ENCODE measurements at places on chromosomes 12 and 14.

DNA sequence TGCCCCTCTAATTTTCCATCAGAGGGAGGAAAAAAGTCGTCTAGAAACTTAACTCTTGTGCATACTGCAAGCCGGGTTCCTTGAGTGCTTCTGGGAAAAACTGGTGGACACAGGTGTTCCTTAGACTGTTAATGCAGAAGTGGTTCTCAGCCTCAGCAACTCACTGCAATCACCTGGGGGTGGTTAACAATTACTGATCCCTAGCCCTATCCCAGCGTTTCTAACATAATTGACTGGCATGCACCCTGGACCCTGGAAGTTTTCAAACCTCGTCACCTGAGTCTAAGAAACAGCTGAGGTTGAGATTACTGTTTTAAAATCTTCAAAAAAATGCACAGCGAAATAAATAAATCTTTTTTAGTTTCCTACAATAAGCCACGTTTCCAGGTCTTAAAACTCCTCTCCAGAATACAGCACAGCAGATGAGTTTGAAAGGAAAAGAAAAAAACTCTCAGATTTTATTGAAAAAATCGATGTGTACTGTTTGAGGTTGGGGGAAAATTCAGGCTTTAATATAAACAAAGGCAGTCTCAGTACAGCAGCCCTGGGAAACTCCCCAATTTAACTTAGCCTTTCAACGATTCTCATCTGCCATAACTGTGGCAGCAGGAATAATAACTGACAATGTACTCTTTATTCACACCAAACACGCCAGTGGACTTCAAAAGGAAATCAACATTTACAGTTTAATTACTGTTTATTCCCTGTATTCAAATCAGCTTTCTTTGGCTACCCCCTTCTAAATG lies 45.4 kb downstream of the PHLDA1 start:
- DNase-seq = no peak

DNA sequence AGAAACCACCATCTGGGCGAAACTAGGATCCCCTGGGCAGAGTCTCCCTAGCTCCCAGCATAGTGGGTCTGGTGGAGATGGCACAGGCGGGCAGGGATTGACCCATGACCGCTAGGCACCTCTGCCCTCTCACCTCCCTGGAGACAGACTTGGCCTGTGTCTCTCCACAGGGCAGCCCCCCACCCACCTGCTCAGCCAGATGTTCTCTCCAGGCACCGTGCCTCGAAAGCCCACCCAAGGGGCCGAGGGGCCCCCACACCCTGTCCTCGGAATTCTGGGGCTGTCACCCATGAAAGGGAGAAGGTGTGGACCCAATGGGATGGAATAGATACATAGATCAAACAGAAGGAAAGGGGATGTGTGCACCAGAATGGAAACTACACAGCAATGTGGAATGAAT lies 229.1 kb upstream of the RTL1 start:
- DNase-seq = no peak

DNA sequence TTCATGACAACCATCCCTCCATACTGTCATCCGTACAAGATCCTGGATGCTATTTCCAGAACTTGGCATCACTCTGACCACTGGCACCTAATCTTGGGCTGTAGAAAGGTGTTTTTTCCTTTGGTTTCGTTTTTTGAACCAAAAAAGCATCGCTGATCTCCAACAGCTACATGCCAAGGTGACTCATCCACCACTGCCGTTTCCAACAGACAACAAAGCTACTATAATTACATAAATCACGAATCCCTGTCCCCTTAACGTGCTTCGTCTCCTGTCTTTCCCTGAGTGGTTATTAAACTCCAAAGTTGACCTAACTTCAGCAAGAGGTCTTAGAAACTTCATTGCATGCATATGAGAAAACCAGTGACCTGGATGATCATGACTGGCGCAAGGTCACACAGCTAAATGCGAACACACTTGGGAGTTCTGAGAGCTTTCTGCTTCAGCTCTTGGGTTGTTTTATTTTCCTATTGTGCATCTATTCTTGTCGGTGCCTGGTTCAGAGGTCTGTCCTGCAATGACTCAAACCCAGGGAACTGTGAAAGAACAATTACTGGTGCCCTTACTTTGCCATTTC lies 99.9 kb downstream of the PPM1H start:
- no peak for DNase-seq

DNA sequence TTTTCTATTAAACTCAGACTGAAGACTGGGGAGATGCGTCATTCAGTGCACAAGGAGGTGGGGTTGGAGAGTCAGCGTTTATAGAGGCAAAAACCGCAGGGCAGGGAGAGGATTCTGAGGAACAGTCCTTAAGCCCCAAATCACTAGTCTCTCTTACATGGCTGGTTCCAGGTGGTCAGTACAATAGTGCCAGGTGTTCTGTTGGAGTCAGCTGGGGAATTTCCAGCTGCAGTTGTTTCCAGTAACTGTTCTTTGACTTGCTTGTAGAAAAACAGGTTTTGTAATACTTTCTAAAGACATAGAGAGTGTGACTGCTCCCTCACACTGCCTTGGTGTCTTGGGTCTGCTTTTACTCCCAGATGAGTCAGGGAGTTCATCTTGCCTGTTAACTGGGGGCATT lies 192.2 kb downstream of the TMTC3 start:
- DNase-seq = no peak

GRCh38 chr14:50308363-50308915 lies 3.6 kb downstream of the L2HGDH start:
- peak; percentile 53 for DNase-seq

- no peak for DNase-seq
Measured at GRCh38 chr14:24237463-24237955, 4.8 kb downstream of the GMPR2 start.

DNA sequence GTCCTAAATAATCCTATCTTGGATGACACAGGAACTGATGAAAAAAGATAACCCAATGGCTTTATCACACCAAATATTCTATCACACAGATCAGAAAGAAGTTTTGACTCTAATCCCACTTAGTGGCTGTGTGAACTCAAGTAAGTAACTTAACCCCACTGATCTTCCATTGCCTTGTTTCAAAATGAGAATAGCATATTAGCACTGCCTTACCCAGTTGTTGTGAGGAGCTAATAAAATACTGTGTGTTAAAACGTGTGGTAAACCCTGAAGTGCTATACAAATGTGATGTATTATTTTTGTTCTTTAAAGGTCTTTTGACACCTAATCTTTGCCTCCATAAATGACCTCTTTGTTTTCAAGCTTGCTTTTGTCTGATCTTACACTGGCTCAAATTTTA lies 60.9 kb upstream of the ARID2 start:
- DNase-seq = no peak

GRCh38 chr12:2944401-2945047 lies 14.7 kb upstream of the TEAD4 start:
- DNase-seq = peak; percentile 16

- DNase-seq = peak; percentile 17
Measured at GRCh38 chr12:51199366-51199945, 18.4 kb downstream of the POU6F1 start.

DNA sequence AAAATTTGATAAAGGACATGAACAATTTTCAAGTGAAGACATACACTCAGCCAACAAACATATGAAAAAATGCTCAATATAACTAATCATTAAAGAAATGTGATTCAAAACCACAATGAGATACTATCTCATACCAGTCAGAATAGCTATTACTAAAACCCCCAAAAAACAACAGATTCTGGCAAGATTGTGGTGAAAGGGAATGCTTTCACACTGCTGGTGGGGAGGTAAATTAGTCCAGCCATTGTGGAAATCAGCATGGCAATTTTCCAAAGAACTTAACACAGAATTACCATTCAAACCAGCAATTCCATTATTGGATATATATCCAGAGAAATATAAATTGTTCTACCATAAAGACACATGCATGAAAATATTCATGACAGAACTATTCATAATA lies 18.7 kb upstream of the TAS2R14 start:
- DNase-seq = no peak

DNA sequence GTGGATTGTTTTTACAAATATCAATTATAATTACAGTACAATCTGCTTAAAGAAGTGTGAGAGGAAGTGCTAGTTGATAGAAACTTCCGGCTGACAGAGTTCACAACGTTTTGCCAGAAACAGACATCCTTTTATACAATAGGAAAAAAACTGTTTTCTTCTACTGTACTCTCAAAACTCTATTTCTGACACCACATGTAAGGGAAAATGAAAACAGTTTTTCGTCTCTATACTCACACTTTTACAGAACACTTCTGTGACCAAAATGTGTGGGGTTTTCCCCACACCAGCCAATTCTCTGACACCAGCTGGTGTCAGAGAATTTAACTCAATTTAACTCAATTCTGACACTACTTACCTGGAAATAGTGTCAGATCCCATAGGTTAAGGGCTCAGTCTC lies 24.2 kb upstream of the HIF1A start:
- DNase-seq = peak; percentile 40

DNA sequence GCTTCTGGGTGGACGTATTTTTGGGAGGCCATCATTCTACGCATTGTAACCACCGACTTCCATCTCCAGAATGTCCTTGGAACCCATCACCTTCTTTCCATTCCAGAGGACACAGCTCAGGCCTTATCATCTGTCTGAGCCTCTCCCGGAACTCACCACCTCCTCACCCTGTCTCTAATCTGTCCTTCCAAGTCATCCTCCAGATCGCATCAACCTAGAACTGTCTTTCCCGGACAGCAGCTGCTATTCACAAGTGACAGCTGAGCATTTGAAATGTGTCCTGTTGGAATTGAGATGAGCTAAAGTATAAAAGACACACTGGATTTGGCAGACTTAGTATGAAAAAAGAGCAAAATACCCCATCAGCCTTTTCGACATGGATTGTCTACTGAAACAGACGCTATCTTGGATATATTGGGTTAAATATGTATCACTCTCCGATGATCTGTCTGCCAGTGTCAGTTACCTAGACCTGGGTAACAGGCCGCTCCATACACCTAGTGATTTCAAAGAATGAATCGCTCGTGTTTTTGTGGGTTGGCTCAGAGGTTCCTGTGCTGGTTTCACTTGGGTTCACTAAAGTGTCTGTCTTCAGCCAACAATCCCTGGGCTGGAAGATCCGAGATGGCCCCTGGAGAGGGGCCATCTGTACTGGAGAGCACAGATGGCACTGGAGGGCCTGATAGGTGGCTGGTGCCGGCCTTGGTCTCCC lies 104.4 kb upstream of the RFLNA start:
- DNase-seq = no peak

DNA sequence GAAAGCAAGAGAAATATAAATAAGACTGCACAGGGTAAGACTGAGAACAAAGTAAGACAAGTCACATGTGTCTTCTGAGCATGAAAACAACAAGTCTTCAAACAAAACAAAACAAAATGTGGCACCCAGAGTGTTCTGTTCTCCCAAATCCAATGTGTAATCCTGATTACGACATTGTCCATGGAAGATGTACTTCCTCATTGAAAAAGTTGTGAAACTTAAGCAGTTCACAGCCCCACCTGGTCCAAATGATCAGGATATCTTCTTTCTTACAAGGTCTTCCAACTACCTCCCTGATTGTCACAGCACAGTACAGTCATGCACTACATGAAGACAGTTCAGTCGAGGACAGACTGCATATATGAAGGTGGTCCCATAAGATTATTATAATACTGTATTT lies 23.3 kb upstream of the NEK9 start:
- DNase-seq = peak; percentile 38

DNA sequence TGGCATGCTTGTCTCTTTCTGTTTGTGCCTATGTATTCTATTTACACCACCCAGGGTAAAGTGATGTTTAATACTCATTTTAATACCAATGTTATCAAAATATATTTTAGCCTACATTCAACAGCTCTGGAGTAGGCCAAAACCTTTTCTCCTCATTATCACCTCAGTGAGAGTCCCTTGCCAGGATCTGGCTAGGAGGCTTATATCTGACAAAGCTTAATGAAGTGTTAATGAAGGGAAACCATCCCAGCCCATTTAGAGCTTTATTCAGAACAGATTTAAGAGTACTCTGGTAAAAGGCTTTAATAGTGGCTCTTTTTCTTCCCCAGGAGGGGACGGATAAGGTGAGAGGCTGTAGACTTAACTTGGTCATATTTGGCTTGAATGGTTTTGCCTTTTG lies 137.6 kb downstream of the GRIN2B start:
- no peak for DNase-seq

GRCh38 chr12:128968668-128969067 lies 115.4 kb downstream of the GLT1D1 start:
- DNase-seq = no peak

- DNase-seq = peak; percentile 57
Measured at GRCh38 chr12:68406134-68406576, 74.0 kb upstream of the MDM1 start.

GRCh38 chr14:49193332-49194065 lies 392.7 kb downstream of the RPS29 start:
- no peak for DNase-seq

GRCh38 chr14:95222151-95222631 lies 64.9 kb upstream of the DICER1 start:
- no peak for DNase-seq

DNA sequence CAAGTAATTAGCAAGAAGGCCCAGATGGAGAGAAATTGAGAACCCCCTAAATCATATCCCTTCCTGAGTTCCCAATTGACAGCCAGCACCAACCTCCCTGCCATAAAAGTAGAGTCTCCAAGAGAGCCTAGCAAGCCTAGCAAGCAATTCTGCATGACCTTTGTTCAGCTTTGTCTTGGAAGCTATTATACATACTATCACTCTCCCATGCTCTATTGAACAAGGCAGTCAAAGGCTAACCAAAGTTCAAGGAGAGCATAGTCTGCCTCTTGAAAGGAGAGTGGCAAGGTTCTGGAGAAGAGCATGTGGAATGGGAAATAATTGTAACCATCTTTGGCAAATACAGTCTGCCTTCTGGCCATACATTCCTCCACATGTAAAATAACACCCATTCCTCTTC lies 7.8 kb downstream of the ACOT4 start:
- DNase-seq = no peak

DNA sequence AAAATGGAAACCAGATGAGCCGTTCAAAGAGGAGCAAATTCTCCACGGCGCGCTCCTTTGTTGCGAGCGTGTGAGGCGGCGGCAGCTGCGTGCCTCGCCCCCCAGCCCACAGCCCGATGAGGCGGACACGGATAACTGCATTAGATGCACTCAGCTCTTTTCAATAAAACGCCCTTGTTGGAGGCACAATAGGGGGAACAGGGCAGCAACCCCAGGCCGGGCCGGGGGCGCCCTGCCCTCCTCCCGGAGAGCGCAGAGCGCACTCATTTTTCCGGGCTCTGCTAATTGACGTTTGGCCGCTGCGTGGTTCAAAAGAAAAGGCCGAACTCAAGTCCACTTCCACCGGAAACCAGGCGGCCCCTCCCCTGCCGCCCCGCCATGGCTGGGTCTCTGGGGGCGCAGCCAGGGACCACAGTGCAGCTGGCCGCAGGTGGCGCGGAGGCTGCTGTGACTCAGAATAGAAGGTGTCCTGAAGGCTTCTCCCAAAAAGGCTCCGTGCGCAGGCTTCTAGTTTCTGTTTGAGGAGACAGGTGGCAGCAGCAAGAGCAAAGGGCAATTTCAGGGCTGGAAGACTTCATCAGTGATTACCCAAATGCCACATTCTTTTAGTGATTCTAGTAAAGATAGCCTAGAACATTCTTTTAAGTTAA lies 29.0 kb upstream of the SMOC1 start:
- DNase-seq = no peak

DNA sequence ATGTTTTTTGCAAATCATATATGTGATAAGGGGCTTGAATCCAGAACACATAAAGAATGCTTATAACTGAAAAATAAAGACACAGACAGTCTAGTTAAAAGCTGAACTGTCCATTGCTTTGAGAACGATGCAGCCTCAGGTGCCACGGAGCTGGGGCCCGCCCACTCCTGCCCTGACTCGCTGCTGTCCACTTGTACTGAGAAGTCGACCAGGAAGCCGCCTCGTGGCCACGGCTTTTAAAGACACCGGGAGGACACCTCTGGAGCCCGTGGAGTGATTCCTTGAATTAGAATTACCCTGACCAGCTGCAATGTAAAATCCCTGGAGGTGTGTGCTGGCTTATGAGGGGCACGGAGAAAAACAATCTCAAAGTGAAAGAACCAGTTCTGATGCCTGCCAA lies 23.9 kb upstream of the TEX22 start:
- DNase-seq = no peak
